ENCODE measurements at places on chromosomes 3 and 15.

GRCh38 chr3:88469216-88469615 lies 319.5 kb downstream of the C3orf38 start:
- DNase-seq, result no peak

DNA sequence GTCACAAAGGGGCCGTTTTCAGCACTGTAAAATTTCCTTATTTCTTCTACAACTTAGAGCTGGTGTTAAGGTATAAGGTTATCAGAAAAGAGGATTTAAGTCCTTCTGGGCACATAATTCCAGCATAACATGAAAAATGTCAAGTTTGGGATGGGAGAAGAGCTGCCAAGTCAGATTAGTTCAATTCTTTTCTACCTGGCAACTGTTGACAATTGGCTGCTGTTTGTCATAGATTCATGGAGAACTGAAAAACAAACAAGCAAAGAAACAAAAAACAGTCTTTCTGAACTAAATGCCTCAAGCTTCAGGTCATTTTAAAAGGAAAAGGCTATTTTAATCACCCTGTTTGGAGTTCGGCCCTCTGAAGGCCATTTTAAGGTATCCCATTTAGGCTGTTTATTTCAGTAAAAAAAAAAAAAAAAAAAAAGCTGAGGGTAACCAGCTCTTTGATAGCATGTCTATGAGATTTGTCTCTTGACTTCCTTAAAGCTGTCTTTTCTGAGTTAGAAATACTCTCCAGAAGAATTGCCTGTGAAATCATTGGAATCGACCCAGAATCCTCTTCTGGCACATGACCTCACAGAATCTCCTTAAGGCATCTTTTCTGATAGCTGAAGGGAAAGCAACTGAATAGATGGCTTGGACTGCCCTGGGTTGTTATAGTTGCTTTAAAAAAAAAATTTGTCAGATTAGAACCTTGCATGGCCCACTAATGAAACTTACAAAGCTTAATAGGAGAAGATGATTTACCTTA lies 173.3 kb downstream of the SEMA6D start:
- no peak for DNase-seq

DNA sequence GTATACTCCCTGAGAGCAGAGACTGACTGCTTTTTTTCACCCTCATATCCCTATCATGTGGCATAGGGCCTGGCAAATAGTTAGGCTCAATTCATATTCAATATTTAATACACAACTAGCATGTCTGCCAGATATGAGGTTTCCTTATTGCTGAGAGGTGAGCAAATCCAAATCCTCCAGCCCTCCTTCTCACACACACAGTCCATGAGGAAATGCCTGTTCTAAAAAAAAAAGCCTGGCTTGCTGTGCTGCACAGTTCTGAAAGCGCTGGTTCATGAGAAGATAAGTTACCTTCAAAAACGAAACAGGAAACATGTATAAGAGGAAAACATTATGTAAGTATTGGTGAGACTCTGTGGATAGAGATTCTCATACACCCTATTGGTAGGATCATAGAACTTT lies 15.5 kb upstream of the ACAP2 start:
- no peak for DNase-seq

GRCh38 chr3:127732303-127732702 lies 59.6 kb downstream of the ABTB1 start:
- DNase-seq, result no peak

GRCh38 chr3:49017971-49018706 lies at the start of gene DALRD3:
Gene DALRD3, minus strand, starts transcription at chr3:49018580. Its CDS starts 16 bp downstream, at chr3:49018564.
- no peak for DNase-seq
